ENCODE measurements at places on chromosomes 7 and 10. TPM values are rescaled to one million over a fixed set of nuclear protein-coding genes. Genes with fewer than 3 reads are reported as not detected.

DNA sequence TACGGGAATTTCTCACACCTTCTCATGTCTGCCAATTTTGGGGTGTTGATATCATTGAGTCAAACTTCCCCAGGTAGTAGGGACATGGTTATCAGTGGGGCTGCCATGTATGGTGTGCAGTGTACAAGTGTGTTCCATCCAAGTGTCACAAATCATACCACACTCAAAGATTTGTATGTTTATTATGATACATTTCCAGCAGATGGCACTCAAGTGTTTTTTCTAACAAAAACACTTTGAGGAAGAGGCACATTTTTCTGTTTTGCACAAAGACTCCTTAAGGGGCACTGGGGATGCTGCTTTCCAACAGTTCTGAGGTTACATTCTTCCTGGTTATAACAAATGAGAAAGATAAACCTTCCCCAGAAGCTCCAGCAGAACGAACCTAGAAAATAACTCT, 414.5 kb downstream of the REEP3 start:
- H3K4me3 ChIP-seq, result no peak overlapping the region
- peaks cover 4% of the 10 kb centered on the region for H3K27me3 ChIP-seq
- H3K36me3 ChIP-seq, result no peaks in the 10 kb centered on the region
- DNase-seq, result no peak

The VAX1 gene
- not detected for total RNA-seq

GRCh38 chr7:43650457-43651052, 67.6 kb downstream of the STK17A start:
- peaks cover 38% of the 10 kb centered on the region for H3K36me3 ChIP-seq
- H3K4me1 ChIP-seq, result peaks cover 90% of the 10 kb centered on the region
- no peaks in the 10 kb centered on the region for H3K27me3 ChIP-seq
- H3K4me3 ChIP-seq, result peak overlapping the region; percentile 76

GRCh38 chr10:104345941-104346340, 7.7 kb upstream of the ITPRIP start:
- H3K27me3 ChIP-seq, result no peaks in the 10 kb centered on the region
- H3K4me3 ChIP-seq, result no peak overlapping the region
- H3K36me3 ChIP-seq, result peaks cover 7% of the 10 kb centered on the region
- H3K27ac ChIP-seq, result no peak overlapping the region

GRCh38 chr7:107813524-107813923, 10.5 kb upstream of the SLC26A3 start:
- peaks cover 22% of the 10 kb centered on the region for H3K4me1 ChIP-seq
- H3K36me3 ChIP-seq, result peaks cover 3% of the 10 kb centered on the region
- no peak for DNase-seq

GRCh38 chr7:72336382-72336631, 75.8 kb downstream of the CALN1 start:
- H3K4me1 ChIP-seq, result no peaks in the 10 kb centered on the region
- H3K27me3 ChIP-seq, result peaks cover 21% of the 10 kb centered on the region
- peaks cover 2% of the 10 kb centered on the region for H3K36me3 ChIP-seq
- H3K4me3 ChIP-seq, result no peak overlapping the region
- H3K27ac ChIP-seq, result no peak overlapping the region

DNA sequence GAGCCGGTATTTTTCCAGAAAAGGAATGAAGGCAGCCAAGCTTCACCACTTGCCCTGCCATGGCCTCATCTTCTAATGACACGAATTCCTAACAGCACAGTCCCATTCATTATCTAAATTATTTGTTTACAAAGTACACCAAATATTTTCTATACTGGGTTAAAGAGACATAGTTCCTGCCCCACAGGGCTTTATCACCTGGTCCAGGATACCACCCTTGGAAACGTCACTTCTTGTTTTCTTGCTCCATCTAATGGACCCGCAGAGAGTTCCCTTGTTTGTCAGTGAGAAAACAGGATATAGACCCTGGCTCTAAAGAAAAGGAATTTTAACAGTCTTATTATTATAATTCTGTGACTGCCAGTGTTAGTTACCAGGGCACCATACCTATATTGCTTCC, 1165.4 kb downstream of the GATA3 start:
- H3K36me3 ChIP-seq, result no peaks in the 10 kb centered on the region
- no peak overlapping the region for H3K4me3 ChIP-seq
- H3K27me3 ChIP-seq, result peaks cover 17% of the 10 kb centered on the region
- H3K4me1 ChIP-seq, result no peaks in the 10 kb centered on the region
- DNase-seq, result no peak
- H3K27ac ChIP-seq, result no peak overlapping the region

DNA sequence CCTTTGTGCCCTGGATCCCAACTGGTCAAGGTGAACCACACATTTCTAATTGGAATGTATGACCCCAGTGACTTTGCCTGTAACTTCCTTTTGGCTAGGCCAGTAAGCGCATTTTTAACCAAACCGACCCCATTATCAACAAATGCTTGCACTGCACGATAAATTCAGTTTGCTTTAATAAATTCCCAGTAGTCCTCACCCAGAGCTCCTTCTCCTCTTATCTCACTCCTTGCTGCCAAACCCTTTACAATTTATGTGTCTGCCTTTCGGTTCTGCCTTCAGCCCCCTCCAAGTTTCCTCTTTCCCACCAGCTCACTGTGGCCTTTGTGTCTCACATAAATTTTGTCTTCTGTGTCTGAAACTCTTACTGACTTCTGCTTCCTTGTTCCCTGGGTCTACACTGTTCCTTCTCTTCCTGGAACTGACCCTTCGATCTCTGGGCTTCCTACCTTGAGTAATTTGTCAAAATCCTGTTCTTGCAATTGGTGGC, 59.0 kb downstream of the TBXAS1 start:
- no peak for DNase-seq
- peaks cover 12% of the 10 kb centered on the region for H3K4me1 ChIP-seq
- peaks cover 21% of the 10 kb centered on the region for H3K27me3 ChIP-seq
- H3K4me3 ChIP-seq, result no peak overlapping the region

DNA sequence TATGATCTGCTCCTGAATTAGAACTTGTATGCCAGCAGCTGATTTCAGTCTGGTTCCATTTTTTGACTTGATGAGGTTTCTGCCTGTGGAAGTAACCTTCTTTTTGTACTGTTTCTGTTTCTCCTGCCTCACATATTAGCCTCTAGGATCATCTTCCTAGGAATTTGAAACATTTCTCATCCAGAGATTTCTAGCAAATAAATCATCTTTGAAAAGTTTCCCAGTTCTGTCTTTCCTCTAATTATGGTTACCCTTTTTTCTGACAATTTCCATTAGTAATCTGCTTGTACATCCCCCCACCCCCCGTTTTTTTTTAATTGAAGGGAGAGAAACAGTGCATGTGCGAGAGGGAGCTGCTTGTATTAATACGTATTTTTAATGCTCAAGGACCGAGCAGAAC, 92.2 kb downstream of the NRF1 start:
- H3K36me3 ChIP-seq, result peaks cover 10% of the 10 kb centered on the region
- H3K27ac ChIP-seq, result no peak overlapping the region
- no peak overlapping the region for H3K4me3 ChIP-seq

The BLNK gene
- total RNA-seq, result not detected

DNA sequence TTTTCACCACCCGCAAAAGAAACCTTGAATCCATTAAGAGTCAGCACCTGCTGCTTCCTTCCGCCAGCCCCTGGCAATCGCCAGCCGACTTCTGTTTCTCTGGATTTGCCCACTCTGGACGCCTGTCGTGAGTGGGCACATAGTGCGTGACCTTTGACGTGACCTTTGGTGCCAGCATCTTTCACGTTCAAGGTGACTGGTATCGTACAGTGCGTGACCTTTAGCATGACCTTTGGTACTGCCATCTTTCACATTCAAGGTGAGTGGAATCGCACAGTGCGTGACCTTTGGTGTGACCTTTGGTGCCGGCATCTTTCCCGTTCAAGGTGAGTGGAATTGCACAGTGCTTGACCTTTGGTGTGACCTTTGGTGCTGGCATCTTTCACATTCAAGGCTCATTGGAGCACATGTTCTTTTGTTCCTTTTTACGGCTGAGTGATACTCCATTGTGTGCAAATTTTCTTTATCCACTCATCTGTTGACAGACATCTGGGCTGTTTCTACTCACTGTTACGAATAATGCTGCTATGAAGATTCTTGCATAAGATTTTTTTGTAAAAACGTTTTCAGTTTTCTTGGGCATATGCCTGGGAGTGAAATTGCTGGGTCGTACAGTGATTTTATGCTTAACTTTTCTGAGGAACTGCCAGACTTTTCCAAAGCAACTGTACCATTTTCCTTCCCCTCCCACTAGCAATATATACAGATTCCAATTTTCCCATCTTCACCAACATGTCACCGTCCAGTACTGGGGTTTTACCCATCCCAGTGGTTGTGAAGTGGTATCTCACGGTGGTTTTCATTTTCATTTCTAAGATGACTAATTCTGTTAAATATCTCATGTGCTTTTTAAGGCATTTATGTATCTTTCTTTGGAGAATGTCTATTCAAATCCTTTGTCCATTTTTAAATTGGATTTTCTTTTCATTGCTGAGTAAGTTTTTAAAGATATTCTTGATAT, 145.3 kb downstream of the DIP2C start:
- DNase-seq, result no peak
- peaks cover 3% of the 10 kb centered on the region for H3K4me1 ChIP-seq
- H3K4me3 ChIP-seq, result no peak overlapping the region
- no peak overlapping the region for H3K27ac ChIP-seq
- peaks cover 45% of the 10 kb centered on the region for H3K27me3 ChIP-seq

- H3K4me1 ChIP-seq, result peaks cover 23% of the 10 kb centered on the region
- no peak for DNase-seq
- H3K27me3 ChIP-seq, result no peaks in the 10 kb centered on the region
- no peak overlapping the region for H3K4me3 ChIP-seq
Measured at GRCh38 chr7:139658908-139659675, 118.7 kb downstream of the HIPK2 start.

DNA sequence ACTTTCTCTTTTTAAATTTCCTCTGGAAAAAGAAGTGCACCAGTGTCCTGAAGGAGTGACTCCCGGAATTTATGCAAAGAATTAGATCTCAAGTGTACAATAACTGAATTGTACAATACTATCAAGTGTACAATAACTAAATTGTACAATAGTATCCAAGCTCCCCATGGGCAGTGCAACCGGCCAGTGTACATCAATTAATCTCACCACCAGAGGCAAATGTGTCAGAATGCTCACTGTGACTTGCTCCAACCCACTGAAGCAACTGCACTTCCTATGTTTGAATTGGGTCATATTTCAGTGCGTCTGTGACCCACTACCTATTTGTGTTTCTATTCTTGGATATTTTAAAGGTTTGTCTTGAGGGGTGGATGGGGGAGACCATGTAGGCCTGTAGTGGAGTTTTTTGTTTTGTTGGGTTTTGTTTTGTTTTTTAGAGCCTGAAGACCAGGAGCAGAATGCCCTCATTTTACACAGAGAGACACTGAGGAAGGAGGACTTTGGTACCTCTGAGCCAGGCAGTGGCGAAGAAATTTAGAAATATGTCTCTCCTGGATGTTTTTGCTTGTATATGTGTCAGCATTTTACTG, 78.5 kb upstream of the CTTNBP2 start:
- no peaks in the 10 kb centered on the region for H3K36me3 ChIP-seq
- H3K27ac ChIP-seq, result no peak overlapping the region
- H3K27me3 ChIP-seq, result no peaks in the 10 kb centered on the region
- DNase-seq, result no peak
- no peak overlapping the region for H3K4me3 ChIP-seq

DNA sequence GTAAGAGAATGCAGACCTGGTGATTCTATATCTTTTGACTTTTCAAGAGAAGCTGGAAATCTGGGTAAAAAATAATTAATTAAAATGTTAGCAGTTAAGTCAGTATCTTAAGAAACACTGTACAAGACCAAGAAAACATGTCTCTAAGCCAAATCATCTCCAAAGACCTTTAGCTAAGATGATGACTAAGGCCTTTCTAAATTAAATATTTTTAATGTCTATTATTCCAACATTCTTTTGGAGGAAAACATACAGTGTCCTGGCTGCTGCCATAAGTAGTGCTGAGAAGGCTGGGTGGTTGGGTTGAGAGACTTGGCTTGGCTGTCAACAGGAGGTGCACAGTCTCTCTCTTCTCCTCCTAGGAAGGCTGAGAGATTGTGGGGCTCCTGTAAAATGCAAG, 20.3 kb downstream of the STARD3NL start:
- H3K4me1 ChIP-seq, result peaks cover 12% of the 10 kb centered on the region
- no peak overlapping the region for H3K27ac ChIP-seq
- H3K4me3 ChIP-seq, result no peak overlapping the region
- no peak for DNase-seq

- no peak for DNase-seq
- H3K27me3 ChIP-seq, result no peaks in the 10 kb centered on the region
- H3K27ac ChIP-seq, result no peak overlapping the region
- no peak overlapping the region for H3K4me3 ChIP-seq
Measured at GRCh38 chr7:52777051-52777822, 258.2 kb upstream of the POM121L12 start.

- no peaks in the 10 kb centered on the region for H3K27me3 ChIP-seq
- H3K36me3 ChIP-seq, result no peaks in the 10 kb centered on the region
- H3K4me3 ChIP-seq, result no peak overlapping the region
- DNase-seq, result no peak
- H3K4me1 ChIP-seq, result no peaks in the 10 kb centered on the region
- H3K27ac ChIP-seq, result no peak overlapping the region
Measured at GRCh38 chr10:116059320-116059719, 213.7 kb downstream of the GFRA1 start.

All from activated CD8-positive, alpha-beta memory T cell treated with anti-CD3 and anti-CD28 coated beads, Interleukin-2, amount 10 ng/mL, durations not matched to agents 7 days and 5 days (primary cell).